Chondrocyte (in vitro differentiated cells): ENCODE measurements at places on chromosomes 5 and 9. TPM values are rescaled to one million over a fixed set of nuclear protein-coding genes. Genes with fewer than 3 reads are reported as not detected.

- DNase-seq, result no peak
Observed at GRCh38 chr9:69919461-69920061, 98.9 kb downstream of the CFAP95 start.

GRCh38 chr5:7850395-7851239 lies at the start of gene CFAP90:
Gene CFAP90, minus strand, starts transcription at chr5:7851133. Its CDS starts 112 bp downstream, at chr5:7851021.
- DNase-seq, result peak; percentile 93

DNA sequence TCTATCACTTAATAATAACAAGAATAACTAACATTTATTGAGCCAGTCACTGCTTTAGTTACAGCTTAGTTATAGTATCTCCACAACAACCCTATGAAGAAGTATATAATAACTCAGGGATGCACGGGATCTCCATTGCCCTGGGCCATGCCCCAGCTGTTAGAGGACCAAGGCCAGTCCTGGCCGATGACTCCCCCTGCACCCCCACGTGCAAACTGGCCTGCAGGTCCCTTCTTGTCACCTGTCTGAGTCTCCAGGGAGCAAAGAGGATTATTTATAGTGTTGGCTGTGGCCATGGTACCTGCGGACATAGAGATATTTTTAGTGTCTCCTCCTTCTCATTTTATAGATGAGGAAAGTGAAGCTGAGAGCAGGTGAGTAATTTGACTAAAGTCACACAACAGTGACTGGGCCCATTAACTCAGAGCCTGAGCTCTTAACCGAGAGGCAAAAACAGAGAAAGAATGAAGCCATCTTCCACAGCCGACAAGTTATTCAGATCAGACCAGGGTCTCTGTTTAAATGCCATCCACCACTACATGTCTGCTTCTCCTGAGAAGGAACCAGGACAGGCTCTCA lies 94.4 kb downstream of the TMEM215 start:
- DNase-seq, result no peak

Gene ECSCR
- 0.62 TPM in 1 of 3 replicates, not detected in the others for total RNA-seq

DNA sequence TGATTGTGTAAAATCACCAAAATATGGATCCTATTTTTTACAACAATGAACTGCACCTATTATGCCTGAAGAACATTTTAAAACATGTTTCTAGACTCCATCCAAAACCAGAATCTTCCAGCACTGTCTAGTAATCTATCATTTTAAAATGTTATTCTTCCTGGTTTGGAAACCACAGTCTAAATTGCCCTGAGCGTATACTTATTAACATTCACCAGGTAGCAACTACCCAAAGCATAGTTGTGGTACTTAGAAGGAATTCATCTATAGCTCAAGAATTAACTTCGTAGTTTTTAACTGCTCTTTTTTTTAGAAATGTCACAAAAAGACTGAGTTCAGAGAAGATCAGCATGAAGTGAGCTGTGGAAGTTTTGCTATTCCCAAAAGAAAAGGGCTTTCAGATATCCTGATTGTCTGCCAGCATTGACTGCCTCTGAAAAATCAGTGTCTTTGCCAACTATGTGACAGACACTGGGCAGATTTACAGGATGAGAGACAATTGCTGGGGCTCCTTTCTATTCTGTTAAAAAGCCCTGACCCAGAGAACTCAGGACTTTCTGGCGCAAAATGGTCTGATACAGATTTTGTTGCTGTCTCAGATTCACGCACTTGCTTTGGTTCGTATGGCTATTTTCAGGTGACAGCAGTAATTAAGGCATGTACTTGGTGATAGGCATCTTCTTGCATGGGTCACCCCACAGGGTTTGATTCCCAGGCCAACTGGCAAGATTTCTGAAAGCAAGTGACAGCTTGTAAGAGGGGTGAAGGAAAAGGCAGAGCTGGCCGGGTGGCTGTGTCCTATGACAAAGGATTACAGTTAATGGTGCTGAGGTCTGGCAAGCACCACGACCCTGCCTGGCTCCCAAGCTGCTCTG lies 152.5 kb upstream of the RAI14 start:
- no peak for DNase-seq

Gene TICAM2
- 3.2 to 4.7 TPM (median 4.0 TPM) in 3 replicates for total RNA-seq

Gene SPAAR
- total RNA-seq, result 0.70 to 1.3 TPM (median 0.77 TPM) in 3 replicates

- no peak for DNase-seq
Observed at GRCh38 chr5:138448481-138449398, 9.9 kb downstream of the REEP2 start.

DNA sequence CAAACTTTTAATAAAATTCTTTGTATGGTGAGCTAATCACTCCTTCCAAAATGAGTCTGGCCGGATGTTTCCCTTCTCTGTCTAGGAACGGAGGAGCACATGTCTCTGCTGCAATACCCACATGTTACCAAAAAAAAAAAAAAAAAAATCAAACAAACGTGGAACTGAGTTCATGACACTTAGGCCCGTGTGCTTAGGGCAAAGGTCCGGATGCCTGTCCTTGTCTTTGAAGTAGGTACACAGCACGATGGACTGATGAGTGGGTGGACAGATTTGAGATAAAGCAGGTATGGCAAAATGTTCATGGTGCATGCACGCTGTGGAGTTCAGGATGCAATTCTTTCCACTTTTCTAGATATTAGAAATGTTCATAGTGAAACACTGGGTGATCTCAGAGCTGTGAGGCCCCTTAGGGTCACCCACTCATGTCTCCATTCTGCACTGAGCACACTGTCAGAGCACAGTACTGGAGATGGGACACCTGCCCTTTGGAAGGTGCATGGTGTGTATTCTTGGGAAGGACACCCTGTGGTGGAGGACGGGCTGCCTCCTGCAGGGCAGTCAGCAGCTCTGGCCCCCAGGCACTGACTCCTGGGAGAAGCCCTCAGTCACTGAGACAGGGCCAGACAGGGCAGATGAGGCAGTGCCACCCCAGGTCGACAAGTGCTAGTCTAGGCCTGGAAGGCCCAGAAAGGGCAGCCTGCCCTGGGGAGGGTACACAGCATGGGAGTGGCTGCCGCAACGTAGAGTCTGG lies 43.6 kb downstream of the GADD45G start:
- DNase-seq, result peak; percentile 81

DNA sequence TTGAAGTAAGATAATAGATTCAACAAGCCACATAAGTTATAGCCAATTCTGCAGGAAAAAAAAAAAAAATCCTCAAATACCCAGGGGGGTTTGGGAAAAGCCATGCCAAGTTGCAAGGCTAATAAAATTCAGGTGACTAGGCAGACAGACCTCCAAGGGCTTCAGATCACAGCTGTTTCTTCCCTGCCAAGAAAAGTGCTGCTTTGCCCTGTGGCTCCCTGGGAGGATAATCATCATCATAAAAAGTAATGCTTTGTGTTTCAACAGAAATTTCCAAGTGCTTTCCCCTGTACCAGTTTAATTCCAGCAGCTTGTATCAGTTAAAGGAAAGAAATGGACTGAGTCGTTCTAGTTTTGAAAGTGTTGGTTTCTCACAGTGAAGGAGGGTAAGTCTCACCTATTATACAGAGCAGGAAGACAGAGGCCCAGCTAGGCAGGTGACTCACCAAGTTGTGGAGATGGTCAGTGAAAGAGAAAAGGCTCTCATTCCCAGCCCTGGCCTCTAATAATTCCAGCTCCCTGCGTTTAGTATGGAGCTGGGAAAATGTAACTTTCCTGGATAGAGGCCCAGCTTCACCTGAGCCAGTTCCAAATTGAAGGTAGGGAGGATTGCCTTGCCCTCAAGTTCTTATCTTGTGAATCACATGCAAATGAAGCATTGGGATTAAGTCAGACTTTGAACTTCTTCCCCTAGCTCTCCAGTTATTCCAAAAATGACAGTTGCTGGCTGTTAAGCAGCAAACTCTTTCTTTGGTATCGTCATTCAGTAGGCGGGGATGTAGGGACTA lies 263.4 kb downstream of the GRIA1 start:
- no peak for DNase-seq

DNA sequence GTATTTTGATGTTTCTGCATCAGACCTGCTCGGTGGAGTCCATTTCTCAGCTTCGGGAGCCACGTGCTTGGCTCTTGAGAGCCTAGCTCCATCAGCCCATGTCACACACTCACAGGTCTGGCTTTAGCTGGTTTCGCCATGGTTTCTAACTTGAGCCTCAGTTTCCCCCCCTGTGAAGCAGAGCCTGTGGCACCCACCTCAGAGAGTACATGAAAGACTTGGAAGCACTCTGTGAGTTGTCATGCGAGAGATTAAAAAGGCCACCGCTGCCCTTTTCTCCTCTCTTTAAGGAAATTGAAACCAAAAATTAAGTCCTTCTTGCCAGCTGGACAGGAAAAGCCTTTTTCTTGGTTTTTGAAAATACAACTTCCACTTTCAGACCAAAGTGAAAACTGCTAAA lies 8.8 kb downstream of the TENT4A start:
- no peak for DNase-seq

DNA sequence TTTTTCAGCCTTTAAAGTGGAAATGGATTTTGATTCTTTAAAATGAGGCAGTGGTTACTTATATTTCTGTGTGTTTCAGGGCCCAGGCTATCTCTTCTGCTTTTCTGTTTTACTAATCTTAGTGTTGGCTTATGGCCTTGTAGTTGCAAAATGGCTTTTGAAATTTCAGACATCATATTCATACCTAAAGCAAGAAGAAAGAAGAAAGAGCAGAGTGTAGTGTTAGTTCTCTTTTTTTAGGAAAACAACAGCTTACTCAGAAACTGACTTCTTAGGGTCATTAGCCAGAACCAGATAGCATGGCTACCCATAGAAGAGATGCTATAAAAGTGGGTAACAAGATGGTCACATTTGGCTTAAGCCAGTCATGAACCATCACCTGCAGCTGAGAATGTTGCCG lies 20.9 kb downstream of the ZBED3 start:
- no peak for DNase-seq

DNA sequence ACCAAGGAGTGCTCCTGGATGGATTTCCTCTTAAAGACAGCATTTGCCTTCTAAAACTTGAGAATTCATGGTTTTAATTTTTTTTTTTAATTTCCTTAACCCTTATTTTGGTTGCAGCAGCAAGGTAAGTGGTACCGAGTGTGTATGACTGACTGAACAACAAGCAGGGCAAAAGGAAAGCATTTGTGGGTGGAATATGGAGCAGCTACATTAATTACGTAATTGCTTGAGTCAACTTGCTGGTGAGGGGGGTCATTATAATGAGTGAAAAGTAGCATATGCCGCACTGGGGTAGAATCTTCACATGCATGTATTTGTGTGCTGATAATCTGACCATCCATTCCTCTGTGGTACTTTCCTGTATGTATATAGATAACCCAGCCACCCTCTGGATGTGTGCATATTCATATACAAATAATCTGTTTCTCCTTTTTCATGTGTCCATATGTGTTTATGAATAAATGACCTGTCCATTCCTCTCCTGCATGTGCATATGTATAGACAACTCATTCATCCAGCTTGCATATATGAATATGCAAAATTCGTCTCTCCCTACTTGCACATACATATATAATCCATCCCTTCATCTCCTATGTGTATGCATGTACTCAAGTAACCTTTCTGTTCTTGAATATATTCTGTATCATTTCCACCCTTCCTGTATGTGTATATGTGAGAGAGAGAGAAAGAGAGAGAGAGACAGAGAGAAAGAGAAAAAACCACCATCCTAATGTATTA lies 147.5 kb upstream of the RUSC2 start:
- no peak for DNase-seq

DNA sequence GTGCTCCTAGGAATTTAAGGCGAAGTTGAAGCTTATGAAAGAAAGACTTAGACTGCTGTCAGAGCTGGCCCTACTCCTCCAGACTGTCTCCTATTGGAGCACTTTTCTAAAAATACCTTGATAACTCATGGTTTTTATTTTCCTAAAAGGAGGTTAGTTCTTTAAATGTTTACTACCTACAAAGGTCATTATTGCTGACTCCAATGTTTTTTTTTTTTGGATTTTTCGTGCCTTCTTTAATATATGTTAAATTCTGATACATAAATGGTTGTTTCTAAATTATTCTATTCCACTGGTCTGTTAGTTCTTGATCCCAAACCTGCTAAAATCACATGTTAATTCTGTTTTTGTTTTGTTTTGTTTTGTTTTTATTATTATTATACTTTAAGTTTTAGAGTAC lies 227.6 kb upstream of the FTMT start:
- no peak for DNase-seq

Gene SPATA31D4
- not detected in 3 replicates for total RNA-seq

- DNase-seq, result peak; percentile 90
Observed at GRCh38 chr5:322281-322941, 897 bp downstream of the AHRR start.

DNA sequence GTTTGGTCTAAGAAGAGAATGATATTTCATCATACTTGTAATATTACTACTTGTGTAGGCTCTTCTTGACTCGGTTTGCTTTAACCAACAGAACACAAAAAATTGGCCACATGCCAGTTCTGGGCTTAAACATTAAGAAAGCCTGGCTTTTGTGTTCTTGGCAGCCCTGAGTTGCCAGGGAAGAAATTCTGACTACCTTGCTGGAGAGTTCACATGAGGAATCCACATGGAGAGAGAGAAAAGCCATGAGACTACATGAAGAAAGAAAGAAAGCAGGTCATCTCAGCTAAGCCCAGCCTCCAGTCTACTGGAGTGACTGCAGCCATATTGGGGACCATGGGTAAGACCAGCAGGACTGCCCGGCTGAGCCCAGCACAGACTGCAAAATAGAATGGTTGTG lies 524.8 kb downstream of the RAB3C start:
- DNase-seq, result no peak

Gene FOXD1
- 28.1 to 78.9 TPM (median 28.6 TPM) in 3 replicates for total RNA-seq

- DNase-seq, result no peak
Observed at GRCh38 chr5:98111686-98112085, 661.8 kb upstream of the RGMB start.

GRCh38 chr5:37717613-37718431 lies 122.0 kb downstream of the GDNF start:
- no peak for DNase-seq
